ENCODE measurements at places on chromosomes 13 and 19. TPM values are rescaled to one million over a fixed set of nuclear protein-coding genes. Genes with fewer than 3 reads are reported as not detected.

DNA sequence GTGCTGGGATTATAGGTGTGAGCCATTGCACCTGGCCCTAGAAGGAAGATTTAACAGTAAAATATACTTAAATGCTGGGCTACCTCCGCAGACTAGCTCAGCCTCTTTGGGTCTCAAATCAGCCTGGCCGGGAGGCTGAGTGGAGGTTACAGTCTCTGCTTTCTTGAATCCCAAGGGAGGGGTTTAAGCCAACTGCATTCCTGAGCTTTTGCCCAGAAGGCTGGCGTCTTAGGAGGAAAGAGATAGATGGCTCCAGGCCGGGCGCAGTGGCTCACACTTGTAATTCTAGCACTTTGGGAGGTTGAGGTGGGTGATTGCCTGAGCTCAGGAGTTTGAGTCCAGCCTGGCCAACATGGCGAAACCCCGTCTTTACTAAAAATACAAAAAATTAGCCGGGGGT lies 623 bp upstream of the C5AR1 start:
- H3K4me1 ChIP-seq: peaks cover 5% of the 10 kb centered on the region
- H3K36me3 ChIP-seq: no peaks in the 10 kb centered on the region
- no peaks in the 10 kb centered on the region for H3K27me3 ChIP-seq
- no peak for DNase-seq

ZNF888 gene
- 0.11 TPM for polyA plus RNA-seq

DNA sequence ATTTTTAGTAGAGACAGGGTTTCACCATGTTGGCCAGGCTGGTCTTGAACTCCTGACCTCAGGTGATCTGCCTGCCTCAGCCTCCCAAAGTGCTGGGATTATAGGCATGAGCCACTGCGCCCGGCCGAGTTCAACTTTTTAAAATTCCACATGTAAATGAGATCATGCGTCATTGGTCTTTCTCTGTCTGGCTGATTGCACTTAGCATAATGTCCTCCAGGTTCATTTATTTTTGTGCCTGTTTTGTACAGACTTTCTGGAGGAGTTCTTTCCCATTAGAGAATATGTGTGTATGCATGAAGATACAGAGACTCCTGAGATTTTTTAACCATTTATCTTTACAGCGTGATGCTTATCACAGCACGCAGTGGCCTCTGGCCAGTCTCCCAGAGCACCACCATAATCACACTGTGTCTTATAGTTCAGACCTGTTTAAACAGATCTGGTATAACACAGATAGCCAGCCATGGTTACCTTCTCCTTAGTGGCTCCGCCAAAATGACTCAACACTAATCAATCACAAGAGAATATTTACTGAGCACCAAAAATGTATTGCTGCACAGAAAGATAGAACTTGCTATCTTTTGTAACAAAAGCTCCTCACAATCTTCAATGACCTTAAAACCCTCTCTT lies 11.4 kb upstream of the STARD13 start:
- no peak overlapping the region for H3K4me3 ChIP-seq
- no peaks in the 10 kb centered on the region for H3K4me1 ChIP-seq
- H3K27me3 ChIP-seq: no peaks in the 10 kb centered on the region
- no peak for DNase-seq

GRCh38 chr19:40420766-40421765 lies 4.7 kb downstream of the SERTAD1 start:
- peak overlapping the region; percentile 62 for H3K4me3 ChIP-seq
- H3K4me1 ChIP-seq: peaks cover 5% of the 10 kb centered on the region

SIGLEC5 gene
- polyA plus RNA-seq: 0.42 TPM

CYP4F22 gene
- 3.9 TPM for polyA plus RNA-seq

GRCh38 chr13:104694397-104694796 lies 1628.2 kb upstream of the SLC10A2 start:
- H3K36me3 ChIP-seq: no peaks in the 10 kb centered on the region
- no peak overlapping the region for H3K4me3 ChIP-seq
- no peaks in the 10 kb centered on the region for H3K4me1 ChIP-seq
- no peak for DNase-seq
- no peaks in the 10 kb centered on the region for H3K27me3 ChIP-seq

DNA sequence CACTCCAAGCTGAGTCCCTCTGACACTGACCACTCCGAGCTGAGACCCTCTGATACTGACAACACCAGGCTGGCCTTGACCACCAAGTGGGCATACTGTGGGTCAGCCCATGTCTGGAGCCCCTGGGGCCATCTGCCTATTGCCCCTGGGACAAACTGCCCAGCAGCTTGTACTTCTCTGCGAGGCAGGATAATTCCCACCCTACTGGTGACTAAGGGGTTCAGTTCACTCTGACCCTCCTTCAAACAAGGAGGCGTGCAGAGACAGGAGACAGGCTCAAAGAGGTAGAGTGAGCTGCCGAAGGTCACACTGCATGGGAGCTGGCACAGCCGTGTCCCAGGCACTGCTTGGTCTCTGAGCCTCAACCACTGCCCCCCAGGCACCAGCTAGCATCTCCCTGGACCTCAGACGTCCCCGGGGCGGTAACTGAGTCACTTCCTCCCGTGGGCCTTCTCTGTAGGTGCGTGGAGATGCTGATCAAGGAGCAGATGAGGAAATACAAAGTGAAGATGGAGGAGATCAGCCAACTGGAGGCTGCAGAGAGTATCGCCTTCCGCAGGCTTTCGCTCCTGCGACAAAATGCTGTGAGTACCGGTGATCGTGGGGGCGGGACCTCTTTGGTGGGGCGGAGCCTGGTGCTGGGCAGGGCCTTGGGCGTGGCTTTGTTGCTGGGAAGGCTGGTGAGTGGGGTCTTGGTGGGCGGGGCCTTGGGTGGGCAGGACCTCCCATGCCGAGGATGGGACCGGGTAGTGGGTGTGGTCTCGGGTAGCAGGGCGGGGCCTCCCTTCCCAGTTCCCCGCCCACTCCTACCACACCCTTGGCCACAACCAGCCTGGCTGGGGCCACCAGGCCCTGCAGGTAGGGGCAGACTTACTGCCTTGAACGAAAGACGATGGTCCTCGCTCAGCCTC lies 5.8 kb upstream of the USE1 start:
- peaks cover 9% of the 10 kb centered on the region for H3K36me3 ChIP-seq
- H3K27me3 ChIP-seq: no peaks in the 10 kb centered on the region
- H3K27ac ChIP-seq: no peak overlapping the region
- H3K4me1 ChIP-seq: peaks cover 1% of the 10 kb centered on the region

- H3K4me1 ChIP-seq: no peaks in the 10 kb centered on the region
- no peak for DNase-seq
- no peak overlapping the region for H3K4me3 ChIP-seq
- no peak overlapping the region for H3K27ac ChIP-seq
- peaks cover 23% of the 10 kb centered on the region for H3K27me3 ChIP-seq
These were observed 7.8 kb downstream of the SOX21 start for GRCh38 chr13:94704377-94705080.

GRCh38 chr13:98707281-98707999 lies 45.0 kb downstream of the SLC15A1 start:
- H3K27ac ChIP-seq: no peak overlapping the region
- no peaks in the 10 kb centered on the region for H3K36me3 ChIP-seq
- no peaks in the 10 kb centered on the region for H3K27me3 ChIP-seq
- H3K4me1 ChIP-seq: no peaks in the 10 kb centered on the region

DNA sequence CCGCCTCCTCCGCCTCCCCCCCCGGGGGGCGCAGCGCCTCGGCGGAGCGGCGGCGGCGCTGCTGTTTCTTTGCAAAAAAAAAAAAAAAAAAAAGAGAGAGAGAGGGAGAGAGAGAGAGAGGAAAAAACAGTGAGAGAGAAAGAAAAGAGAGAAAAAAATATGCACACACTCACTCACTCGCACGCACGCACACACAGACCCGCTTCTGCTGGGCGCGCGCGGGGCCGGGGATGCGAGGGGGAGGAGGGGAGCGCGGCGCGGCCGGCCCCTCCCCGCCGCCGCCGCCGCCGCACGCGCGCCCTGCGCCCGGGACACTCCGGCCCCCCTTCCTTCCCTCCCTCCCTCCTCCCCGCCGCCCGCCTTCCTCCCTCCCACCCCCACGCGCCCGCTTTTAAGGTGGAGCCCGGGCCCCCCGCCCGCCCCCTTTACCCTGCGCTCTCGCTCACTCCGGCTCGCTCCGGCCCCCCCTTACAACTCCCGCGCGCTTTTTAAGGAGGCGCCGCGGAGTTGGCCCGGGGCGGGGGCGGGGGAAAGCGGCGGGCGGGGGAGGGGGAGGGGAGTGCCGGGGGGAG lies at the start of gene SAMD1:
TSS of gene SAMD1 (minus strand) at position 243 of the 572 bp plus-strand sequence.
- H3K4me3 ChIP-seq: peak within 1 kb of the TSS; percentile 85
- H3K4me1 ChIP-seq: peaks cover 4% of the 10 kb centered on the region
- H3K36me3 ChIP-seq: no peaks in the 10 kb centered on the region
- no peaks in the 10 kb centered on the region for H3K27me3 ChIP-seq
- H3K27ac ChIP-seq: peak within 1 kb of the TSS; percentile 95

ZNF324B gene
- 1.9 TPM for polyA plus RNA-seq

DNA sequence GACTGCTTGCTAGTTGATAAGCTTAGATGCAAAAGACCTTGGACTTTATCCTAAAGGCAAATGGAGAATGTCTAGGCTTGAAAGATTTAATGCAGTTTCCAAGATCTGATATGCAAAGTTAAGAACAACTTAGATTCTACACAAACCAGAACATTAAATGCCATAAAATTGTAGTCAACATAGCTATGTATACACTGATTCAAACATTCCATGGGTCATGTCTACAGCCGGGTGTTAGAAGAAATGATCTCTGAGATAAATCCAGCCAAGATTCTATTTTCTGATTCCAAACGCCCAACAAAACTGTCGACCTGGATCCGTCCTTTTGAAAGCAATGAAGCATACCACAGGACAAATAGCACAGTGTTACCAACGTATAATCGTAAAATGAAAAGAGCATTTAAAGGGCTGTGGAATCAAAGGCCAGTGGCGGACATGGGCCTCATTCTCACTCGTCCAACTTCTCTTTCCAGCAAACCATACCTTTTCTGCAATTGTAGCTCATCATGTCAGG lies 52.7 kb downstream of the KCTD12 start:
- H3K36me3 ChIP-seq: no peaks in the 10 kb centered on the region
- H3K4me3 ChIP-seq: no peak overlapping the region
- no peak for DNase-seq
- no peaks in the 10 kb centered on the region for H3K4me1 ChIP-seq
- no peaks in the 10 kb centered on the region for H3K27me3 ChIP-seq
- no peak overlapping the region for H3K27ac ChIP-seq

GRCh38 chr13:76516586-76516985 lies 369.6 kb downstream of the KCTD12 start:
- DNase-seq: no peak
- H3K27me3 ChIP-seq: peaks cover 2% of the 10 kb centered on the region
- H3K36me3 ChIP-seq: no peaks in the 10 kb centered on the region
- H3K4me1 ChIP-seq: no peaks in the 10 kb centered on the region
- H3K27ac ChIP-seq: no peak overlapping the region
- H3K4me3 ChIP-seq: no peak overlapping the region
